ENCODE measurements at places on chromosomes 1 and 21.
A peak's percentile ranks its signal among the peaks of the same experiment; 100 is the strongest.

- peak; percentile 50 for DNase-seq
Measured at GRCh38 chr1:91608876-91609275, 108.2 kb downstream of the CDC7 start.

DNA sequence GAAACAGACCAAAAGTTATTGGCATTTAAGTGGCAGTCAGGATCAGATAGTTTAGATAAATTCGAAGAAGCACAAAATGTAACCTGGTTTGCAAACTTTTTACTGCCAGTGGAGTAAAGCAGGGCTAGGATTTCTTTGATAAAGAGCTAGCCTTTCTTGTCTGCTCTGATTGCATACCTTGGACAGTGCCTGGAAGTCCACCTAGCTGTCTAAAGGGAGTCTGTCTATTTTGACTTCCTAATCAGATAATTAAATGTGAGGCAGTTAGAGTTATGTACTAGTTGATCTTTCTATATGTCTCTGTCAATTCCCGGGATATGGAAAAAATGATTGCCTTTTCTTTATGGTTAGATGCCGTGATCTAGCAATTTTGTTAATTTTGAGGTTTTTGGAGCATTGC lies 4.1 kb downstream of the GPSM2 start:
- peak; percentile 36 for DNase-seq

DNA sequence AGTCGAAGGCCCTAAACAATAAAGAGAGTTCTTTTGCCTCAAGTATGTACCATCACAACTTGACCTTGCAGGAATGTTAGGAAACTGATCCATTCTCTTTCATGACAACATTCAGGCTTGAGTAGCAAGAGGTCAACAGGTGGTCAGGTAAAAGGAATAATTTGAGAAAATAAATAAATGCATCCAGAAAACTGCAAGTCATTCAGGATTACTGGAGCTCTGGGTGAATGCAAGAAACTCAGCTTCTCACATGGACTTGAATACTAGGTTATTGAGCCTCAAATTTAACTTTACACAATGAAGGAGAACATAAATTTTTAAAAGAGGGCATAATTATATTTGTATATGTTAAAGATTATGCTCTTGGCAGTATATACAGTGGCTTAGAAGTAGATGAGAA lies 76.5 kb downstream of the TTLL7 start:
- no peak for DNase-seq

GRCh38 chr1:157286096-157286495 lies 147.9 kb upstream of the ETV3 start:
- DNase-seq: no peak

GRCh38 chr1:47527653-47528272 lies 89.9 kb downstream of the FOXD2 start:
- no peak for DNase-seq

DNA sequence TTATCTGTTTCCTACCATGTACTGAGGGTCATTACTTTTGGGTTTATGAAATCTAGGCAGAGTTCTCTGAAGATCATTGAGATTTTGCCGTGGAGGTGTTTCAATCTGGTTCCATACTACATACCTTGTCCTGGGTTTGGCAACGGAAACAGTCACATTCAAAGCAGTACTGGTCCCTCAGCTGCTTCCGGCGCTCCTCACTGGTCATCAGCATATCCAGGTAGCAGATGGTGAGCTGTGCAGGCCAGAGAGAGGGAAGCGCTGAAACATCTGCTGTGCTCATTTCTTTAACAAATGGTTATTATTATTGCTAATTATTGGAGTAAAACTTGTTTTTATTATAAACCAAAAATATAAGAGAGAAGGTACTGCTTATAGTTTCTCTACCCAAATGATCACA lies 591.7 kb downstream of the SMYD3 start:
- no peak for DNase-seq

GRCh38 chr1:148383966-148384365 lies 99.1 kb downstream of the PPIAL4G start:
- no peak for DNase-seq

GRCh38 chr21:43919871-43920801 lies 55.1 kb downstream of the AGPAT3 start:
- DNase-seq: no peak

- DNase-seq: no peak
Measured at GRCh38 chr1:211697356-211697755, 21.9 kb upstream of the NEK2 start.

- DNase-seq: no peak
Measured at GRCh38 chr1:222223010-222223409, 324.9 kb downstream of the HHIPL2 start.

- no peak for DNase-seq
Measured at GRCh38 chr1:211279340-211279739, 20.2 kb downstream of the RCOR3 start.

DNA sequence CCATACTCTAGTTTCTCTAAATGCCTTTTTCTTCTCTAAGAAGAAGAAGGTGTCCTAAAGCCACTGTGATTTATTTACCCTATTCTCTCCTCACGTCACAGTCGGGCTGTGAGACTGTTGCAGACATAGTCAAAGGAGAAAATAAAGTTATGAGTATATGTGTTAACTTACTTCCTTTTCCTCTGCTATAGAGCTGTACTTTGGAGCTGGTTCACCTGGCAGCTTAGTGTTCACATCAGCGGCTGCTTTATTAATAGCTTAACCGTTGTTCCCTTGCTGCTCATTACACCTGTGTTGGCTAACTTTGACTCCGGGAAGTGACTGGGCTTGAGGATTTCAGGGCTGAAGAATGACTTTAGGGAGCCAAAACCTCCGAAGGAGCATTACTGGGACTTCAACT lies 3.6 kb downstream of the PFKFB2 start:
- no peak for DNase-seq

- peak; percentile 76 for DNase-seq
Measured at GRCh38 chr21:39675993-39676661, 63.4 kb downstream of the B3GALT5 start.

DNA sequence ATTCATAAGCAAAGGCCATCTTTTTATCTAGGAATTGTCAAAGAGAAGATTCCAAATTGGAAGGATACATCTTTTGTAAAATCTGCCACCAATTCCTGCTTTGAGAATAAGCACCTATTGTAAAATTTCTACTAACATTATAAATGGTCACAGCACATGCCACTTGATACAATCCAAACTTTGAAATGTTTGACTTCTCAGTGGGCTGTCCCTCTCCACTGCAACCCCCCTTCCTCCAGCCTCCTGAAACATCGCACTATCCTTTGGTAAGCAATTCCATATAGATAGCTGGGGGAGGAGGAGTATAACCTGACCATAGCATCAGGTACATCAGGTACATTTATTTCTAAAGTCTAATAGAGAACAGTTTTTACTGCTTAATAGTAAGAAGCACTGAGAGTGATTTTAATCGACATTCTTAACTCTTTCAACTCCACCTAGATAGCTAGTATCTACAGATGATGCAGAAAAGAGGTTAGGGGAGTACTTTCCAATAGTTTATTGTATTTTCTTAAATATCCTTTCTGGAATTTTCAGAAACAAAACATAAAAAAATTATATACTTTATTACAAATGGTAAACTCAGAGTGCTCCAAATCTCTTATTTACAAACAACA lies 2.9 kb downstream of the JUN start:
- DNase-seq: peak; percentile 62

GRCh38 chr21:29511096-29511495 lies 212.4 kb downstream of the BACH1 start:
- no peak for DNase-seq

- no peak for DNase-seq
Measured at GRCh38 chr1:201982082-201982622, 296 bp upstream of the RNPEP start.

DNA sequence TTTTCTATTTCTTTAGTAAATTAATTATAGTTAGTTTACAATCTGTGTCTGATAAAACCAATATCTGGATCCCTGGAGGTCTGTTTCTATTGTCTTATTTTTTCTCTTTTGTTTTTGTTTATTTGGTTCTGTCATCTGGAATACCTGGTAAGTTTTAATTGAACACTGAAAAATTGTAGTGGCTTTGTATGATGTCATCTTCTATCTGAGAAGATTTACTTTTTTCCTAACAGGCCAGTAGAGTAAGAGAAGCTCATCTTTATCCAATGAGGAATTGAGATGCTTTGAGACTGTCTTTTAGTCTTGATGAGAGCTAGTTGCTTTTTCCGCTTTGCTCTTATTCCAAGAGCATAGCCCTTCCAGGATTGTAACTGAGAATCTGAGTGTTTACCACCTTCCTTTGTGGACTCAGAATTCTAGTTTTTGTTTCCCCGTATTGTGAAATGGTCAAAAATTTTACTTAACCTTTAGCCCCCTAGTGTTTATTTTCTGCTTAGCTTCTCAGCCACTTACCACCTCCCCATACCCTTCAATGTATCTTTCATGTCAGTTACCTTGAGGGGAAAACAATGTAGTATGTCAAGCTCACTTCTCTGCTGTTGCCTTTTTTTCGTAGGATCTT lies 25.0 kb downstream of the PTGFRN start:
- DNase-seq: no peak

- no peak for DNase-seq
Measured at GRCh38 chr1:89758156-89758555, 62.7 kb upstream of the LRRC8D start.

GRCh38 chr1:204261746-204262505 lies 48.1 kb upstream of the GOLT1A start:
- peak; percentile 81 for DNase-seq

GRCh38 chr1:66282891-66283621 lies 250.9 kb upstream of the SGIP1 start:
- no peak for DNase-seq

DNA sequence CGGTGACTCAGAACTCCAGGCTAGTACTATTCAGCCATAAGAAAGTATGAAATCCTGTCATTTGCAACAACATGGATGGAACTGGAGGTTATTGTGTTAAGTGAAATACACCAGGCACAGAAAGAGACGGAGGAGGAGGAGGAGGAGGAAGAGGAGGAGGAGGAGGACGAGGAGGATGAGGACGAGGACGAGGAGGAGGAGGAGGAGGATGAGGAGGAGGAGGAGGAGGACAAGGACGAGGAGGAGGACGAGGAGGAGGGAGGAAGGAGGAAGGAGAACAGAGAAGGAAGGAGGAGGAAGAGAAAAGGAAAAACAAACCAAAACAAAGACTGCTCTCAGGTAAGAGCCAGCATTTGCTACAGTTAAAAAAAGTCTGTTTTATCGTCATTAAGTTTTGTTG lies 178.7 kb downstream of the NPHP4 start:
- DNase-seq: no peak

DNA sequence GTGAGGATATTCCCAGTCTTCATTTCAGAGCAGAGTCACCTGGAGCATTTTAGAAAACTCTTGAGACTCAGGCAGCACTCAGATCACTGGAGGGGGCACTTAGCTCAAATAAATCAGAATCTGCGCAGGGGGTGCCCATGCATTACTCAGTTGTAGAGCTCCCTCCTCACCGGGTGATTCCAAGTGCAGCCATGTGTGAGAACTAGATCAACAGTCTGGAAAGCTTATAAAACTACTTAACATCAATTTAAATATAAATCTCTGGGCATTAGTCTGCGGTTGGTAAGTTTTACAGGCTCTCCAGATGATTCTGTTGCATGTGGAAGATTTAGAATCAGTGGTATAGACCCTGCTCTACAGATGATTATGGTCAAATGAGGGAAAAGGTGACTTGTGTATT lies 128.6 kb downstream of the ST6GALNAC3 start:
- DNase-seq: no peak

DNA sequence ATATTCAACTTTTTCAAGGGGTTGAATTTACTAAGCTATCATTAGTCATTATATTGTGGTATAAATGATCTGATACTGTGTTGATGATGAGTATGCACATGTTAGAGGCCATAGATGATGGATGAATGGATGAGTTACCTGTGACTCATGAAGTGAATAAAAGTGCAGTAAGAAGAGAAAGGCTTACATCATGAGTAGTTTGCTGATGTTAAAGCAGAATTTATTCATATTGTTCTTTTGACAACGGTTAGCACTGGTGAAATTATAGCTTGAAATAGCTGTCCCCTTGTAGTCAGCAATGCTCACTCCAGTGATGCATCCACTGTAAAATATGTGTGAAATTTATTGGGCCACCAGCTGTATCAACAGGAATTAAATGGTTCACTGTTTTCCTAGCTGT lies 541.0 kb upstream of the ZRANB2 start:
- DNase-seq: peak; percentile 32

- DNase-seq: peak; percentile 91
Measured at GRCh38 chr1:201756406-201756805, 72.6 kb upstream of the IPO9 start.

DNA sequence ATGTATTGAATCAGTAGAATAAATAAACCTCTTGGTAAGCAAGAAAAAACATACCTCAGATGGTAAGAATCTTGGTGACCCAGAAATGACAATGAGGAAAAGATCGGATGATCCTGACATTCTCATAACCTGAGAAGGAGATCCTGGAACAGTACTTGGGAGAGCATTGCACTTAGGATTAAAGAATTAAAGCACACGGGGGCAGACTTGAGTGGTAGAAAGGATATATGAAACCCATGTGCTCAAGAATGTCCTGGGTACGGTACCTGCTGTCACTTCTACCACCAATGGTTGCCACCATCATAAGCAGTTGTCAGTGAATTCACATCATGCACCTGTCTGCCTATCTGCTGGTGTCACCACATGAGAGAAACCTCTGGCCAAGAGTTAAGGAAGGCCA lies 108.9 kb upstream of the GJB5 start:
- no peak for DNase-seq

DNA sequence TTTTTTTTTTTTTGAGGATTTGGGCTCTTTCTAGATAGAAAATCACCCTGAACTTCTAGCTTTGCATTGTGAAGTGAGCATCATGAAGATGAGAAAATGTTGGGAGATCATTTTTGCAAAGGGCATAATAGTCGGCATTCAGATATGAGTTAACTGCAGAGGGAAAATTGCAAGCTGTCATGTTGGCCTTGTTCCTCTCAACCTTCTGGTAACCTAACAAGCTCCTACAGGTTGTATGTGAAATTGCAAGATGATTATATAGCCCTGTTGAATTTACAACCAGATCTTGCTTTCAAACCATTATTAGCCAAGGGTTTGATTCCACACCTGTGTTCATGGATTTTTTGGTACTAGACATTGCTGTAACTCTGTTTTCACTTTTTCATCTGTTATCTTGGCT lies 2.2 kb downstream of the ELOA start:
- DNase-seq: peak; percentile 39

- DNase-seq: no peak
Measured at GRCh38 chr1:88169139-88169538, 514.9 kb upstream of the PKN2 start.

GRCh38 chr1:23763041-23763577 lies 15.1 kb upstream of the PITHD1 start:
- DNase-seq: no peak

- DNase-seq: no peak
Measured at GRCh38 chr1:191368891-191369654, 789.2 kb upstream of the RGS18 start.

- no peak for DNase-seq
Measured at GRCh38 chr1:81351864-81352263, 448.9 kb upstream of the ADGRL2 start.

- peak; percentile 13 for DNase-seq
Measured at GRCh38 chr1:213171711-213172110, 120.7 kb downstream of the RPS6KC1 start.

- no peak for DNase-seq
Measured at GRCh38 chr1:49333906-49334305, 557.2 kb upstream of the BEND5 start.

- peak; percentile 75 for DNase-seq
Measured at GRCh38 chr1:246497331-246497915, 9.7 kb downstream of the SMYD3 start.

GRCh38 chr1:47174656-47175020 lies 15.2 kb downstream of the PDZK1IP1 start:
- no peak for DNase-seq

- DNase-seq: no peak
Measured at GRCh38 chr1:14412235-14412634, 186.2 kb upstream of the KAZN start.

All from M059J (cell line).